ENCODE measurements at places on chromosomes 3 and 15.

GRCh38 chr15:65829130-65829764 lies 37.2 kb upstream of the DENND4A start:
- DNase-seq = no peak

DNA sequence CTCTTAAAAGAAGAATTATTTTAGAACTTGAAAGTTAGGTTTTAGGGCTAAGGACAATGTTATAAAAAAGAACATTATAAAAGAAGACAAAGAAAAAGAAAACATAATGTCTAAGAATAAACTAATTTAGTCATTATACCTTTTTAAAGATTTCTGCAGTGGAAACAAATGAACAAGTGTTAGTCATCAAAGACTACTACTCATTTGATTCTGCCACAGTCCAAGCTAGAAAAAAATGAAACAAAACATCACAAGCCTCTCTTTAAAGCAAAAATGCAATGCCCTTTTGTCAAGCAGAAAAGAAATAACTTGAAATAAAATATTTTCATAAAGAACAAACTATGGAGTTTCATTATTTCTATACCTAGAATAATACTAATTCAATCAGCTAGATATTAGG lies 102.0 kb downstream of the TBC1D5 start:
- DNase-seq = no peak

GRCh38 chr15:32716915-32717425 lies 834 bp upstream of the GREM1 start:
- no peak for DNase-seq

- DNase-seq = no peak
Observed at GRCh38 chr15:69497076-69497475, 44.5 kb downstream of the RPLP1 start.

- DNase-seq = no peak
Observed at GRCh38 chr3:13717222-13717895, 162.5 kb downstream of the WNT7A start.

GRCh38 chr3:36689560-36689959 lies 74.8 kb downstream of the DCLK3 start:
- no peak for DNase-seq

- DNase-seq = peak; percentile 43
Observed at GRCh38 chr15:99122831-99123712, 18.2 kb downstream of the SYNM start.

- no peak for DNase-seq
Observed at GRCh38 chr3:157566596-157566995, 63.4 kb upstream of the VEPH1 start.

GRCh38 chr15:89917442-89918101 lies 4.8 kb upstream of the ARPIN start:
- DNase-seq = no peak

- DNase-seq = no peak
Observed at GRCh38 chr3:122353215-122353614, 28.2 kb downstream of the CSTA start.
